MCF 10A (cell line): ENCODE measurements at places on chromosomes 5 and 9. TPM values are rescaled to one million over a fixed set of nuclear protein-coding genes. Genes with fewer than 3 reads are reported as not detected.

GRCh38 chr5:156200938-156201787 is 125.8 kb upstream of the SGCD start:
- DNase-seq: no peak

DNA sequence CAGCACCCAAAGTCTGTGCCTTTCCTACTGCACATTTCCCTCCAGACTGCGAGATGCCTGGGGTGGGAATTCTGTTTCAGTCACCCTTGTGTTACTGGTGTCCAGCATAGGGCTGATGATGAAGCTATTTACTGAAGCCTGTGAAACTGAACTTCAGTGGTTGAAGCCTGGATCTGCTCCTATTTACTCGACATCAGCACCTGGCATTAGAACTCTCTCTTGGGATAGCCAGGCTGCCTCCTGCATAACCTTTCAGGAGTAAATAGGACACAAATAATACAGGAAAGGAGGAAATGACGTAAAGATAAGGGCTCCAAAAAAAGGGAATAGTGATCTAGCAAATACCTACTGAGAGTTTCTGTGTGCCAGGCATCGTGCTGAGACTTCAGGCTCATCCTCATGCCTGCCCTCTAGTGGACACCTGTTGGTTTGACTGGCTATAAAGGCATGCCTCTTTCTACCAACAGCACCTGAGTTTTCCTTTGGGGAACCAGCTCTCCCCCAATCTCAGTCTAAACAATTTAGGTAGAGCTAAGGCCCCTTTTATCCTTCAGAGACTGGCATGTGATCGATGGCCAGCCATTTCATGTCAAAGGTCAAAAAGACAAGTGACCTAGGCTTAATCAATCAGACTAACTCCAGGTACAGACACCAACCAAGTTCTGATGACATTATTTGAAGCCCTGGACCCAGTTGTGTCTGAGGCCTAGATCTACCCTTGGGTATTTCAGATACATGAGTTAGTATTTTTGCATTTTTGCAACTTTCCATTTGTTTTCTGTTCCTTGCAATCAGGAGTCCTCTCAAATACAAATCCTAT is 192.1 kb upstream of the TRIM32 start:
- DNase-seq: peak; percentile 61

GRCh38 chr9:110007477-110008270 is 200.3 kb downstream of the C9orf152 start:
- DNase-seq: no peak

GRCh38 chr5:176789873-176790615 is 20.3 kb upstream of the UNC5A start:
- no peak for DNase-seq

DNA sequence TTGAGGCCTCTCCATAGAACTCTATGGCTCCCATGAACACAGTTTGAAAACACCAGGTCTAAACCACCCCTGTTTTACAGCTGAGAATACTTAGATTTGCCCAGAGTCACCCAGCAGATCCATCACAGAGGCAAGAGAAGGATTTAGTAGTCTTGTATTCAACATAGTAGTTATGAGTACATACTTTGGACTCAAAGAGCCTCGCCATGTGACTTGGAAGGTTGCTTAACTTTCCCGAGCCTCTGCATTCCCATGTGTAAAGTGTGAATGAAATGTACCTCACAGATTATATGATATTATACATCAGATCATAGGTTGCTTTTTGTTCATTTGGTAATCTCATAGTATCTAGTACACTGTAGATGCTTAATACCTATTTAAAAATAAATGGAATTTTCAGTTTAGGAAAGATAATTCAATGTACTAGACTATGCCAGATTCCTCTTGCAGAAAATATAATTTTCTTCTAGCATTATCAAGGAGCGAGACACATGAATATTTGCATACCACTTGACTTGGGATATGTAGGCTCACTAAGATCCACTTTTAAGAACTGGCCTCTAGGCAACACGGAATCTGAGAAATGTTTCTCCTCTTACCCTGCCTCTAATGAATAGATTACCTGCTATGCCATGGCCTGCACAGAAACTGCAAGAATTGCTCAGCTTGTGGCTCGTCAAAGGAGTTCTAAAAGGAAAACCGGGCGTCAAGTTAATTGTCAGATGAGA is 18.6 kb downstream of the TDRD7 start:
- DNase-seq: no peak

DNA sequence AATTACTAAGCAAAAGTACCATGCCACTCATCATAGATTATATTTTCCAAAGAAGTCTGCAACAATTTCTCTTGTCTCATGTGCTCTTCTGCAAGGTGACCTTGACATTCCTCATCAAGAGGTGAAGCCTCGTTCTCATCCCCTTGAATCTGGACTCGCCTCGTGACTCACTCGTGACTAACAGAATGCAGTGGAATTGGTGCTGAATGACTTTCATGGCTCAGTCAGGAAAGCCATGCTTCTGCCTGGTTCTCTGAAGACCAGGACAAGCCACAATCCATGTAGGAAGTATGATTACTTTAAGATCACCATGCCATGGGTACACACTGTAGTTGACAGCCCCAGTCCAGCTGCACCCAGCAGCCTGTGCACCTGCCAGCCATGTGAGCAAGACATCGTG is 335.8 kb downstream of the GADD45G start:
- DNase-seq: peak; percentile 8

GRCh38 chr5:173466227-173466626 is 138.0 kb upstream of the STC2 start:
- no peak for DNase-seq

DNA sequence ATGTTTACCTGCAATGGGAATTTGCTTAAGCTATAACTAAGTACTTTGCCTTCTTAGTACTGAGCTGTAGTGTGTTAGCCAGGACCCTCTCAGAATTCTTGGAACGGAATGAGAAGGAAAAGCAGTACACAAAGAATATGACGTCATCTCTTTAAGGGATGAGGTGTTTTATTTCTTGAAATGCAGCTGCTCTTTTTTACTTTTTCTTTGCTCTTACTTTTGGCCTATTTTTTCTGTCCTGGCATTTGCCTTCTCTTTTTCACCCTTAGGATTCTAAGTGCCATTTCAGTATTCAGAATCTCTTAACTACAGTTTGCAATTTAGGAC is 10.1 kb downstream of the KIF2A start:
- DNase-seq: no peak

DNA sequence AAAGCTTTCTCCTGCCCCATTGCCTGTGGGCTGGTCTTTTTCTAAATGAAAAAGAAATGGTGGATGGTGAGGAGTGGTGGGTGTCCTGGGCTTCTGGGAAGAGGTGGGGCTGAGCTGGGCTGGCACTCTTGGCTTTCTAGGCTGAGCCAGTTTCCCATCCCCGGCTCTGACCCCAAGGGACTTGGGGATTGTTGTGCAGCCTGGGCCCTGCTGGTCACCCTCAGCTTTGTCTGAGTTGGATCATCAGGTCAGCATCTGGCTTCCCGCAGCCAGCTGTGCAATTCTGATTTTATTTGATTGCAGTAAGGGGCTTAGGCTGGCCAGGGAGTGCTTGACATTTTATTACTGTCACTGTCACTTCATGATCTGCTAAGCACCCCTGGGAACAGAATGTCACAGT is 25.3 kb downstream of the GLRA1 start:
- DNase-seq: no peak

DNA sequence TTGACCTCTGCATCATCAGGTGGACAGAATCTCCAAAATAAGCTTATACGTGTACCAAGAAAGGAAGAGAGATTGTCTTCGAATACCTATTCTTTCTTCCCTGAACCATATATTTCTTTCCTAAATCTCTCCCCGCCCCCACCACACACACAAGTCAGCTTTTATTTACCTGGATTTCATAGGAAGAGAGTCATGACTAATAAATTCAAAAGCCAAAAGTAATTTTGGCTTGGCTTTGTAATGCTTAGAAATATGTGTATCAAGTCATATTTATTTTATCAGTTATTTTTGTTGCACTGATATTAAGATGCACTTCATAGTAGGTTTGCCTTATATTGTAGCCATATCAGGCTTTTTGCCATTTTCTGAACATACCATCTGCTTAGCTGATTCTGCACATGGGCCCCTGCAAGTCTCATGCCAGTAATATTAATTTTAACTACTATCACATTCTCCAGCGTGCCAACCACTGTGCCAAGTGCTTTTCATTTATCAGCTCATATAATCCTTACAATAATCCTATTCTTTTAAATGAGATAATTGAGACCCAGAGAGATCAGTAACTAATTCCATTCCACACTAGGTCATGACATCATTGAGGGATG is 1405.3 kb upstream of the NUDT12 start:
- DNase-seq: no peak

The TIMD4 gene
- not detected in 2 replicates for total RNA-seq

The RASEF gene
- 6.9 and 7.5 TPM in 2 replicates for total RNA-seq

The GMCL2 gene
- not detected in 2 replicates for total RNA-seq

The MARCHF3 gene
- total RNA-seq: 5.4 and 6.9 TPM in 2 replicates
